ENCODE measurements at places on chromosomes 4 and X.

DNA sequence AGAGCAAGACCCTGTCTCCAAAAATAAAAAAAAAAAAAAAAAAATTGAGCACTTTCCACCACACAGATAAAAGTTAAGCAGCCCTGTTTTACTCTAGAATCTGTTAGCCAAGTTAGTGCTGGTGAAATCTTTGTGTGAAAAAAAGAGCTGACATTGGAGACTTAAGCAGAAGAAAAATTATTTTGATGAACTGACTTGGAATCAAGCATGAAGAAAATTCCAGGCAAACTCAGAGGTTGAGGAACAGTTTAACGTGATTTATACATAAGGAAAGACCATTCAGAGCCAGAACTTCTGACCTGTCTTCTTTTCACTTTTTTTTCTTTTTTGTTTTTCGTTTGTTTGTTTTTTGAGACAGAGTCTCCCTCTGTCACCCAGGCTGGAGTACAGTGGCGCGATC is 79.6 kb upstream of the RBPJ start:
- DNase-seq: no peak

GRCh38 chr4:173478201-173478912 is 51.7 kb downstream of the HAND2 start:
- no peak for DNase-seq

DNA sequence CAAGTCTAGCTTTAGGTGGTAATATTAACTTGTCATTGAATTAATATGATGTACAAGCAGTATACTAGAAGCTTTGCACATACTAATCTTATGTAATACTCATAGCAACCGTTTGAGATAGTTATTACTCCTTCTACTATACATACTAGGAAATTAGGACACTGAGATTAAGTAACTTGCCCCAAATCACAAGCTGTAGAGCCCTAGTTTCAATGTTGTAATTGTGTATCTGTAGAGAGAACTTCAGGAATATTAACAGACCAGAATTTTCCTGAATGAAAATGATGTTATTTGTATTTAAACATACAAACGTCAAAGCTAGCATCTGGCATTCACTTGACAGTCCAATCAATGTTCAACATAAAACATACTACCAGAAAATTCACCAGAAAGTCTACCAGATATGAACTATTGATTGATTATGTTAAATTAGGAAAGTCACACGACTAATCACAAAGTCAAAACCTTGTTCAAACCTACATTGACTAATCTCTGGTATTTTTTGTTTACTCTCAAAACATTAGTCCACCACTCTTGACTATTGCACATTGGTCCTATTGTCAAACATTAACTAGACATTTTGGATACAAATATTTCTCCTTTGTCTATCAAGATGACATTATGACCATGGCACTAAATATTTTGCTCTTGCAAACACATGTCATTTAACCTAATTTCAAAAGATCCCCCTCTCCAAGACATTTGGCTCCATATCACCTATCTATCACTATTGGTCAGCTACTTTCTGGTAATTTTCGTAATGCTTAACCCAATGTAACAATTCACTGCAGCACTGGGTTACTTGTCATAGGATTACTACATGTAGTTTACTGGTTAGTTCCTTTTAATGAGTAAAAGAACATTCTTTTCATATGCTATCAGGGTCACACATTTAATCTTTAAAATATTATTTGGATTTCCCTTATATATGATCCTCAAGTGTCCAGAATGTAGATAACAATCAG is 100.7 kb downstream of the GPC3 start:
- DNase-seq: no peak

DNA sequence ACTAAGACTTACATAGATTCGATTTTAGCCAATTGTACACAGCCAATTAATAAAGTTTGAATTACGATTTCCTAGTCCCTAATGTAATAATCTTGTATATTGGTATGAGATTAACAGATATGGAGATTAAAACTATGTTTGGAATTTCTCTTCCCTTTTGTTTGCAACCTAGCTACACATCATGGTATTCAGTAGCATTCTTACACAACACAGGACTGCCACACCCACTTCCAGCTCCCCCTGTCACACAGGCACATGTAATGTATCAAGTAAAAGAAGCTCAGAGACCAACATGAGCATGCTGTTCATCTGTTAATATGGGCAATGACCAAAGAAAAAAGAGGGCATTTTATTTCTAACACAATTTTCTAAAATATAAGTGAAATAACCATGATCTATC is 12.8 kb downstream of the SLC6A14 start:
- DNase-seq: no peak

DNA sequence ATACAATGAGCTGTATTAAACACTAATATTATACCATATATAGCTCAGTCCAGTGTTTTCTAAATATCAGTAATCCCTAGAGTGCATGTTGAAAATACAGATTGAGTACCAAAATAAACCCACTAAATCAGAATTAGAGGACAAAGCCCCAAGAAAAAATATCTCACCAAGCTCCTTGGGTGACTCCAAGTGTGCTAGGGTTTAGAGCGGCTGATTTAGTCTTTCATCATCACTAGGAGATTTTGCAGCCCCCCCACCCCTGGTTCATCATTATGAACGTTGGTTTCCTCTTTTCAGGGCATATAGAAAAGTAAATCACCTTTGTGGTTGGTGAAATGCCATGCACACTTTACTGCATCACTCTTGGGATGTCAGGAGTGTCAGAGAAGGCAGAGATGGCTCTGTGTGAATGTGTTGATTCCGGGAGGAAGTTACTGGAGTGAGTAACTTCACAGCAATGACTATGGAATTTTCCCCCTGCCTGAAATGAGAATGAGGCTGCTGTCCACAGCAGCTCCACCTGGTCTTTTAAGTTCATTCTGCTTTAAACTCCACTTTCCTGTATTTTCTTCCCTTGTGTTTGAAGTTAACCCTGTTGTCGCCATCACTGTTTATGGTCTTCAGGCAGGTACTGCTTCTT is 25.2 kb upstream of the ANAPC4 start:
- DNase-seq: no peak

DNA sequence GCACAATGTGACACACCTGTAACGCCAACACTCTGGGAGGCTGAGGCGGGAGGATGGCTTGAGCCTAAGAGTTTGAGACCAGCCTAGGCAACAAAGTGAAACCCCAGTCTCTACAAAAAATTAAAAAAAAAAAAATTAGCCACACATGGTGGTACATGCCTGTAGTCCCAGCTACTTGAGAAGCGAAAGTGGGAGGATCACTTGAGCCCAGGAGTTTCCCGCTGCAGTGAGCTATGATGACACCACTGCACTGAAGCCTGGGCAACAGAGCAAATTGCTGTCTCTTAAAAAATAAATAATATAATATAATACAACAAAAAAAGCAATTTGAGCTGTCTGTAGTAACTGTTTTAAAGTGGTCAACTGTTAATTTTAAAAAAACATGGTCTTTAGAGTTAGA is 13.2 kb downstream of the SPOCK3 start:
- no peak for DNase-seq

- no peak for DNase-seq
Observed at GRCh38 chrX:123422875-123423274, 238.8 kb downstream of the GRIA3 start.

- DNase-seq: no peak
Observed at GRCh38 chr4:67565284-67565683, 6.8 kb downstream of the STAP1 start.

- no peak for DNase-seq
Observed at GRCh38 chrX:140180585-140180984, 215.3 kb upstream of the CXorf66 start.

DNA sequence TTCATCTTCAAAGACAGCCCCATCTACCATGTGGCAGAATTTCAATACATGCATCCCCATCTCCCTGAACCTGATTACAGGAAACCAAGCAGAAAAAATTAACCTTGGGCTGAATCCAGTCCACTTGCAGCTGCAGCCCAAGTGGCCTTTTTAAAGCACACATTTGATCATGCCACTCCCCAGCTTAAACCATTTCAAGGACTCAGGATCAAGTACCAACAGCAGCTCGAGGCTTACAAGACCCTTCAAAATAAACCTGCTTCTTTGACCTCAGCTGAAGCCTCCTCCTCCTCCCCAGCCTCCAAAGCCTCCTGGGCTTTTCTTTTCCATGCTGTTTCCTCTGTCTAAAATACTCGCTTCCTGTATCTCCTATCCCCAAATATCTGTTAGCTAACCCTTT is 50.7 kb upstream of the KIT start:
- no peak for DNase-seq

GRCh38 chr4:82123934-82124333 is 249.9 kb downstream of the HNRNPD start:
- DNase-seq: no peak

DNA sequence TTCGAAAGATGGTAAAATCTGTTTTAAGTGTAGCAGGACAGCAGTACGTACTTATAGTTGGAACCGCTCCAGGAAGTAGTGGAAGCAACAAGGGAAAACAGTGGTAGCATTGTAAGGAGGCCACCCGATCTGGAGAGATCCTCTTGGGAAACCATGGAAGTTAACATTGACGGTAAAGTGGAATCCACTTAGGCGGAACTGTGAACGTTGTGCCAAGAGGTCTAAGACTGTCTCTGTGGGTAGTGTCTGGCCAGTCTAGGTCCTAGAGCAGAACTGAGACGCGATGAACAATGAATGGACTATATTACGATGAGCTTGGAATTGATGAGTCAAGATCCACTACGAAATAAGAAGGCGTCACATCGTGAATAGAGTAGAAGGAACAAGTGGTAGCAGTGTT is 124.0 kb downstream of the TENM3 start:
- no peak for DNase-seq

DNA sequence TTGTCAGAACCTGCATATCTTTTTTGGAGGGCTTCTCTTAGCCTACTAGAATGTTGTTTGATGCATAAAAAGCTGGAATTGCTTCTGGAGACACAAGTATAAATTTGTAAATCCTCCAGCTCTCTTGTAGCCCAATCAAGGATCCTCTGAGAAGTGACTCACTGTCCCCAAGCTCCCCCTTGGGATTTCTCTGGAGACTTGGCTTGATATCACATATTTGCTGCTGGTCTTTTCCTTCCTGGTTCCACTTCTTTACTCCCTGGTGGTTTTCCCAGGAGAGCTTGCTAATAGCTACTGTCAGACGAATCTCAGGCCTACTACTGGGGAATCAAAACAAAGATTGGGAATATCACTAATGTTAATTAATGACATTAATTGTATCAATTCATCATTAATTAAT is 173.1 kb downstream of the STK32B start:
- no peak for DNase-seq

DNA sequence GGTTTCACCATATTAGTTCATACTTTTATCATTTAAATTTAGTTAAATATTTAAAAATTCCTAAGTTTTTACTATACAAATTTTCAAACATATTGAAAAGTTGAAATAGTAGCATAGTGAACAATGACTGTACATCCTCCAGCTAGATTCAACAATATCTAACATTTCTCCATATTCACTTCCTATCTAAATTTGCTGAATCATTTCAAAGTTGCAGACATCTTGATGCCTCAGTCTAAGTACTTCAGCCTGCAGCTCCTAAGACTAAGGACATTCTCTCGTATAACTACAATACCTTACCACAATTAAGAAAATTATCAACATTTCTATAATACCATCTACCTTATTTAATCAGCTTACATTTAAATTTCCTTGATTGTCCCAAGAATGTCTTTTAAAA is 132.7 kb downstream of the TMEM164 start:
- DNase-seq: no peak

GRCh38 chr4:24112466-24112865 is 222.6 kb upstream of the PPARGC1A start:
- DNase-seq: no peak

DNA sequence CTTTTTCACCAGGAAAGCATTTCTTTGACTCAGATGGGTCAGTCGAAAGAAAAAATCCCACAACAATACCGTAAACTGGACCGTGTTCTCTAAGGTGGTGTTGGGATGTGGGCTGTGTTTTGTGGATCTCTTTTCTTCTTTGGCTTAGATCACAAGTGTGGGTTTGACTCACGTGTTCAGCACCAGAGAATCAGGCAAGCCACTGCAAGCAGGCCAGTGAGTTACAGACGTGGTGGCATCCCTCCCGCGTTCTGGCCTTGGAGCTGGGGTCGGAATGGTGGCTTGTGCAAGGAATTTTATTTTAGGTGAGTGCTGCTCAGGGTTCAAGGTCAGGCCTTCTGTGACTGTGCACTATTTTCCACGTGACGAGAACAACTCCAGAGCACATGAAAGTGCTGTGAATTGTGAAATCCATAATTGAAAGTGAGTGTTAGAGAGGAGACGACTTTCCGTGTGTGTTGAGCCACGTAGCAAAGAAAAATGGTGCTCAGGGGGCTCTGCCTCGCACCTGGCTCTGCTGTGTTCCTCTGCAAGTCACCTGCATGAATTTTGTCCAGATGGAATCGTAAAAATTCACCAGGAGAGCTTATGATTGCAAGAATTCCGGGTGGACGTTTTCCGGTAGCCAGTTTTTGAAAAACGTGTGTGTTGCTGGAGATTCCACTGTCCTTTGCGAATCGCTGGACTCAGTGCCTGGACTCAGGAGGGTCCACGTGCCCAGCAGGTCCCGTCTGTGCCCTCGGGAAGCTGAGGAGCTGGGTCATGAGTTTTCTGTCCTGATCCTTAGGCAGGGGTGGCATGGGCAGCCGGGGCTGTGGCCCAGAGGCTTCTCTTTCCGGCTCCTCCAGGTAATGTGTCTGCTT is 33.6 kb upstream of the HGFAC start:
- no peak for DNase-seq

DNA sequence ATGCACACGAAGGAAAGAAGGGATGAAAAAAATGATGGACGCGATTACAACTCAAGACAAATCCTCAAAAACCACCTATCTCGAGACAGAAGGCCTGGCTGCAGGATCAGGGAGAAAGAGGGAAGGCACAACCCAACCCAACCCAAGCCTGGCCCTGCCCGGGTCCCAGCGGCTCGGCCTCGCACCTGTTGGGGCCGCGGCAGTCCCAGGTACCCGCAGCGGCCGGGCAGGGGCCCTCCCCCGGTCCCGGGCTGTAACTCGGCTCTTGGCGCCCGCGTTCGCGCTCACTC is 464 bp downstream of the RASGEF1B start:
- no peak for DNase-seq

- no peak for DNase-seq
Observed at GRCh38 chr4:161133586-161134276, 1030.1 kb downstream of the FSTL5 start.

GRCh38 chrX:27815209-27815608 is 7.4 kb downstream of the MAGEB10 start:
- no peak for DNase-seq

DNA sequence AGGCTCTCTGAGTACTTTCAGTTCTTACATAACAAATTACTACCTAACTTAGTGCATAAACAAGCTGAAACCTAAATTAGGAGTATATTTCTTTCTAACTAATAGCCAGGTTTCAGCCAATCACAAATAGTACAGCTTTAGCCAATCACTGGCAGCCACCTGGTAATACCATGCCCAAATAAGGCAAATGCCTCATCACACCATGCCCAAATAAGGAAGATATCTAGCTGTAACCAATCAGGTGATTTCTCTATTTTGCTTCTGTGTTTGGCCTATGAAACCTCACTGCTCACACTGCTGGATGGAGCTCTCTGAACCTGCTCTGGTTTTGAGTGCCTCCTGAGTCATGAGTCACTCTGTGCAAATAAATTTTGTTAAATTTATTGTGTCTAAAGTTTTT is 113.5 kb downstream of the DDIT4L start:
- DNase-seq: no peak

GRCh38 chr4:26522478-26522877 is 32.2 kb upstream of the CCKAR start:
- DNase-seq: no peak
